ENCODE measurements at places on chromosomes 4 and X. TPM values are rescaled to one million over a fixed set of nuclear protein-coding genes. Genes with fewer than 3 reads are reported as not detected.

The NCAPG gene
- 6.0 TPM for total RNA-seq

The GLRA3 gene
- total RNA-seq = not detected

DNA sequence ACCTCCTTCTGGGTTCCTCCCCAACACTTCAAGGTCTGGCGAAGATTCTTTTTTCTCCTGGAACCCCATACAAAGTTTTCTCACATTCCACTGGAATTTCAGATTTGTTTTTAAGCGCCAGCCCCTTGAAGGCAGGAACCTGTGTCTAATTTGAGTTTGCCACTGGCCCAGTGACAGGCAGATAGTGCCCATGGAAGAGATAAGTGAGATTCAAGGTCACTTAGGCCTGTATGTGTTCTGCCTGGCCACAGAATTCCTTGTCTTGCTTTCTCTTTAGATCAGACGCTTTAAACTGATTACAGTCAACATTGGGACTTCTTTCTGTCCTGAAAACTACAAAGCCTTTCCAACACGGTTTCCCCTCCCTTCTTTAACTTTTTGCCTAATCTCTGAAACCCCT, 11.2 kb downstream of the ATOH1 start:
- DNase-seq = no peak
- no peaks in the 10 kb centered on the region for H3K4me1 ChIP-seq
- no peak overlapping the region for H3K4me3 ChIP-seq
- peaks cover 13% of the 10 kb centered on the region for H3K27me3 ChIP-seq
- no peak overlapping the region for H3K27ac ChIP-seq

The GRK4 gene
- total RNA-seq = 34.5 TPM
